ENCODE measurements at places on chromosomes 4 and X.

DNA sequence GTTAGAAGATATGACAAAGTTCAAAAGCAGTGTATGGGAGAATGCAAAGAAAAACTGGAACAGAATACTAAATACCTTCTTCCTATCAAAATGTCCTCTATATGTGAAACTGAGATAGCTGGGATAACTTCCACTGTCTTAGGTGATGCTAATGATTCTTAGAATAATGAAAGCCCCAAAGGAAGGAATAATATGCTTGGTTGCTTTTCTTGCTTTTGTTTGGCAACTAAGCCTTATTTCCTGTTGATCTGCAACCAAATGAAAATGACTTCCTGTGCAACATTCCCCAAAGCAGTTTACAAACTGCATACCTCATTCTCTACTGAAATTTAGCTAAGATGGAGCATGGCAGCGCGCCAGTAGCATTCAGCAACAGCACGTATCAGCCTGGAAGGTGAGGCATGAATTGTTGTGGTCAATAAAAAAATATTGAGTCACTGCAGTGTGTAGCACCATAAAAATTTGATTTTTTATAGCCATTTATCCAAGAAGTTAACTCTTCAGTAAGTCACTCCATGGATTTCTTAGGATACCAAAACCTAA is 18.7 kb downstream of the NDNF start:
- peaks cover 6% of the 10 kb centered on the region for H3K27me3 ChIP-seq
- no peak overlapping the region for H3K27ac ChIP-seq
- no peaks in the 10 kb centered on the region for H3K36me3 ChIP-seq
- DNase-seq: no peak
- peaks cover 3% of the 10 kb centered on the region for H3K4me1 ChIP-seq

DNA sequence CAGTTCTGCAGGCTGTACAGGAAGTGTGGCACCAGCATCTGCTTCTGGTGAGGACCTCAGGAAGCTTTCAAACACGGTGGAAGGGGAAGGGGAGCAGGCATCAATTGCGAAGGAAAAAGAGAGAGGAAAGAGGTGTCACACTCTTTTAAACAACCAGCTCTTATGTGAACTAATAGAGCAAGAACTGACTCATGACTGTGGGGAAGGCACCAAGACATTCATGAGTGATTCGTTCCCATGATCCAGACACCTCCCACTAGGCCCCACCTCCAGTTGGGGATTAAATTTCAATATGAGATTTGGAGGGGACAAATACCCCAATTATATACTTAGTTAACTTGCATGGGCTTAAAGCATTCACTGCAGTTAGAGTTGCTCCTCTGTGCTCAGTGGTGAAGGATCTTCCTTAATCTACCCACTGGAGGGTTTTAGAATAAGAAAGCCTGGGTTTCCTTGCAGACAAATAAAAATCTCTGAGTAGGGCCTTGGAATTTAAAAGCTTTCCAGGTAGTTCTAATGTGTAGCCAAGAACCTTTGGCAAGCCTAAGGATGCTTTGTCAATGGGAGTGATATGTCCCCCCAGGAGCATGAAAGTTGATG is 60.0 kb downstream of the SYNPO2 start:
- H3K27me3 ChIP-seq: peaks cover 4% of the 10 kb centered on the region
- H3K4me1 ChIP-seq: no peaks in the 10 kb centered on the region
- H3K36me3 ChIP-seq: no peaks in the 10 kb centered on the region
- no peak overlapping the region for H3K4me3 ChIP-seq

DNA sequence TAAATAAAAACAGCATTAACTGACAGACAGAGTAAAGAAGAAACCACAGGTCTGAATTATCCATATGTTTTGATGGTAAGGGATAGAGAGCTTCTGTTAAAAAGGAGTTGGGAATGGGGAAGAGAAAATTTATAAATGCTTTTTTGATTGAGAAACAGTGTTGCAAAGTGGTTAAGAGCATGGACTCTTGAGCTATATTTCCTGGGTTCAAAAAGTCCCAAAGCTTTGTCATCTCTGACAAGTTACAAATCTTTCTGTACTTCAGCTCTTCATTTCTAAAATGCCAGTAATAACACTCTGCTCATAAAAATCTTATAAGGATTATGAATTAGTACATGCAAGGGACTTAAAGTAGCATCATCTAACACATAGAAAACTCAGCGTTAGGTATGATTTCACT is 62.2 kb downstream of the N4BP2 start:
- no peak overlapping the region for H3K4me3 ChIP-seq
- peaks cover 11% of the 10 kb centered on the region for H3K36me3 ChIP-seq
- no peak for DNase-seq
- H3K27ac ChIP-seq: no peak overlapping the region
- H3K27me3 ChIP-seq: no peaks in the 10 kb centered on the region
- peaks cover 36% of the 10 kb centered on the region for H3K4me1 ChIP-seq

DNA sequence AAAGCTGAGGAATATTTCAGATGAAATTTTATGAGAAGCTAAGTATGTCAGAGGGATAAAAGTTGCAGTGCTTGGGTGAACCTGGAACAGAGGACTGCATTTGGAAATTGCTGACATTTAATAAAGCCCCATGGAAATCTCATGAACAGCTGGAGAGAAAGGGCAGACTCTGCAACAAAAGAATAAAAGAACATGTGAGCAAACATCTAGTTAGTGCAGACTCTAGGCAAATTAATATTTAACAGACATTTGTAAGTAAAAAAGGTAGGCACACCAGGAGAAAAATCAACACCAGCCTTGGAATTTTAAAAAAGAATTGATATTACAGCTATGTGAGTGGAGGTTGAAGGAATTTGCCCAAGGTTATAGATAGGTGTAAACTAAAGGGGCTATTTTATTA is 114.6 kb upstream of the PUDP start:
- H3K27me3 ChIP-seq: no peaks in the 10 kb centered on the region
- H3K27ac ChIP-seq: no peak overlapping the region
- H3K4me1 ChIP-seq: no peaks in the 10 kb centered on the region
- peaks cover 16% of the 10 kb centered on the region for H3K36me3 ChIP-seq

GRCh38 chrX:8313844-8314243 is 142.8 kb upstream of the VCX2 start:
- H3K4me1 ChIP-seq: no peaks in the 10 kb centered on the region
- H3K4me3 ChIP-seq: no peak overlapping the region

DNA sequence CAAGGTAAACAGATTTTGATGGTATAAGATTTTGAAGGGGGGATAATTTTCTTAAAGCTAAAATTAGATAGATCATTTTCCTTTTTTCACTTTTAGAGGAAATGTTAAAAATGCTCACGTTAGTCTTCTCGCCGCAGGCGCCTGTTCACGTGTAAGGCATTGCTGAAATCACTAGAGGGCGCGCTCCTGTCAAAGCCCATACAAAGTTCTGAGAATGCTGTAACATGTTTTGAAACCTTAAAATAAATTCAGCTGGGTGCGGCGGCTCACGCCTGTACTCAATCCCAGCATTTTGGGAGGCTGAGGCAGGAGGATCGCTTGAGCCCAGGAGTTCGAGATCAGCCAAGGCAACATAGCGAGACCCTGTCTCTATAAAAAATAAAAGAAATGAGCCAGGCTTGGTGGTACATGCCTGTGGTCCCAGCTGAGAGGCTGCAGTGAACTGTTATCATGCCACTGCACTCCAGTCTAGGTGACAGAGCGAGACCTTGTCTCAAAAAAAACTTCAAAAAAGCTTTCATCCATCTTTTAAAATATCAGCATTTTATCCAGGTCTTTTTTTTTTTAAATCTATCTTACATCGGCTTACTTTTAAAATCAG is 138.0 kb downstream of the RBMX2 start:
- H3K36me3 ChIP-seq: no peaks in the 10 kb centered on the region
- no peak overlapping the region for H3K27ac ChIP-seq
- no peak overlapping the region for H3K4me3 ChIP-seq
- no peaks in the 10 kb centered on the region for H3K27me3 ChIP-seq

DNA sequence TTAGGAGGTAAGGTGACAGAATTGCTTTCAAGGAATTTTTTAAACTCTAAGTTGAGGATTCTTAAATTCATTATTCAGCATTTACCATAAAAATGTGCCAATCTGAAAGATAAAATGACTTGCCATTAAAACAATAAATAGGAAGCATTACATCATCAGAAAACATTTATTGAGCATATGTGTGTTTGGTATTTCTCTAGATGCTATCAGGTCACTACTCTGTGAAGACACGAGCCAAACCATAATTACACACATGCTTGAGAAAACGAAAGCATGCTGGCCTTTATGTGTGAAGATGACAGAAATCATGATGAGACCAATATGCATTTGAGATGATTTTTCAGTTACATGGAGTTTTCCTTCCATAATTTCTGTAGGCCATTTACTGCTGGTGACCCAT is 12.3 kb upstream of the IL21 start:
- no peak for DNase-seq
- H3K4me3 ChIP-seq: no peak overlapping the region
- peaks cover 27% of the 10 kb centered on the region for H3K27me3 ChIP-seq
- H3K36me3 ChIP-seq: no peaks in the 10 kb centered on the region
- peaks cover 3% of the 10 kb centered on the region for H3K4me1 ChIP-seq

DNA sequence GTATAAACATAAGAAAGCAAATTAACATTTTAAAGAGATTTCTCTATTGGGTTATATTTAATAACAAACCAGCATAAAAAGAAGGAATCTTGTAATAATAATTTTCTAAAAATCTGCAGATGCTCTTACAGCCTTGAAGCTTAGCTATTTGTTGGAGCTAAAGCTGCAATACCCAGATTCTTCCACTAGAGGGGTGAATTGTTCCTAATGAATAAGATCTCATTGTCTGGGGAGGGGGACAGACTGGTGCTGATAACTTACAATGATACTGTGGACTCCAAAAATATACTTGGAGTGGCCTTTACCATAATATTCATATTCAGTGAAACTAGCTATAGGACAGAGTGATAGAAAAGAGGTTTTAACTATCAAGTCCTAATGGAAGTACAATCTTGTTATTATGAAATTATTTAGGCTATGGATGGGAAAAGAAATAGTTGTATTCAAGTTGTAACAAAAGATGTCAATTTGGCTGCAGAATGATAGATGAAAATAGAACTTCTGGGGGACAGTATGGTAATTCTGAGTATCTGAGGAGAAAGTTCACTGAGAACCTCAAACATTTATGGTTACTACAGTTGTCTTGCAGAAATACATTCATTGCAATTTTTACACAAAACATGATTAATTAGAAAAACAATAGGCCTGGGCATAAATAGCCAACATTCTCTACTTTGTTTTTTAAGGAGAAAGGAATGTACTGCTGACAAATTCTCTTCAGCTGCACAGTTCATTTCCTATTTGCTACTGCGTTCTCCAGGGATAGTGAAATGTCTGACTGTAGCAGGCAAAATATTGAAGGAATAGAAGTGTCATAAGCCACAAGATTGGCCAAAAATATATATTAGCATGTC is 443.3 kb downstream of the GBA3 start:
- H3K4me1 ChIP-seq: no peaks in the 10 kb centered on the region
- no peak overlapping the region for H3K27ac ChIP-seq
- no peak for DNase-seq
- H3K4me3 ChIP-seq: no peak overlapping the region
- H3K36me3 ChIP-seq: no peaks in the 10 kb centered on the region

DNA sequence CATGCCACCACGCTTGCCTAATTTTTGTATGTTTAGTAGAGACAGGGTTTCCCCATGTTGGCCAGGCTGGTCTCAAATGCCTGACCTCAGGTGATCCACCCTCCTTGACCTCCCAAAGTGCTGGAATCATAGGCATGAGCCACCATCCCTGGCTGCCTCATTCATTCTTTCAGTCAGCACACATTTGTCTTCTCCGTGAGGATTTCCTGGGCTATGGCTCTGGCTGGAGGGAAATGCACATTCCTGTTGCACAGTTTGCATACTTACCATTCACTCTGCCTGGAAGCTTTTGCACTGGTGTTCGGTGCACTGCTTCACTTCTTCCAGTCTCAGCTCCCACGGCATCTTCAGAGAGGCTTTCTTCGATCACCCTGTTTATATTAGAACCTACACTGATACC is 267.8 kb downstream of the STIM2 start:
- no peak for DNase-seq
- H3K27me3 ChIP-seq: peaks cover 3% of the 10 kb centered on the region
- no peaks in the 10 kb centered on the region for H3K36me3 ChIP-seq
- H3K4me1 ChIP-seq: no peaks in the 10 kb centered on the region

GRCh38 chrX:16946971-16947562 is 609 bp downstream of the REPS2 start:
- peak overlapping the region; percentile 76 for H3K4me3 ChIP-seq
- peak; percentile 5 for DNase-seq
- H3K4me1 ChIP-seq: peaks cover 4% of the 10 kb centered on the region
- H3K36me3 ChIP-seq: no peaks in the 10 kb centered on the region
- H3K27me3 ChIP-seq: peaks cover 13% of the 10 kb centered on the region

GRCh38 chr4:75867130-75867529 is 35.1 kb downstream of the PPEF2 start:
- no peak for DNase-seq
- no peaks in the 10 kb centered on the region for H3K36me3 ChIP-seq
- H3K4me3 ChIP-seq: no peak overlapping the region
- no peak overlapping the region for H3K27ac ChIP-seq
- no peaks in the 10 kb centered on the region for H3K27me3 ChIP-seq

DNA sequence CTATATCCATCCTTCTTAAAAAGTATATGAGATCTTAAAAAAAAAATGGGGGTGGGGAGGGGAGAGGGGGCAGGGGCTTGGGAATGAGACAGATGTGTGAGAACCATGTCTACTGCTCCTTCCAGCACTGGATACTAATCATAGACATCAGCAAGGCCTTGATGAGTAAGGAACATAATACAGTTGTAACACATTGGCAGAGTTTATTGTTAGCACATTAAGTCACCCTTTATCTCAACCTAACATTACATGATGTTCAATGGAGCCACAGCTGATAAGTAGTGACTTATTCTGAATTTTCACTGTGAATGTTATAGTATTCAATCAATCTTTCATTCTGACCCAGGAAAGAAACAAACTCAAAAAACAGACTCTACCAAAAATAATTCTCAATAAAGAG is 47.3 kb upstream of the KCNE5 start:
- no peaks in the 10 kb centered on the region for H3K4me1 ChIP-seq
- DNase-seq: no peak
- H3K4me3 ChIP-seq: no peak overlapping the region

GRCh38 chr4:8352368-8353157 is 83.0 kb downstream of the HTRA3 start:
- no peak overlapping the region for H3K4me3 ChIP-seq
- no peak overlapping the region for H3K27ac ChIP-seq
- H3K27me3 ChIP-seq: peaks cover 3% of the 10 kb centered on the region
- no peak for DNase-seq
- H3K36me3 ChIP-seq: no peaks in the 10 kb centered on the region
- no peaks in the 10 kb centered on the region for H3K4me1 ChIP-seq

GRCh38 chr4:52263607-52264006 is 212.5 kb downstream of the SPATA18 start:
- H3K4me1 ChIP-seq: no peaks in the 10 kb centered on the region
- no peak for DNase-seq
- no peaks in the 10 kb centered on the region for H3K27me3 ChIP-seq
- no peak overlapping the region for H3K4me3 ChIP-seq
- H3K36me3 ChIP-seq: no peaks in the 10 kb centered on the region

GRCh38 chrX:38937400-38937799 is 136.1 kb downstream of the MID1IP1 start:
- no peaks in the 10 kb centered on the region for H3K27me3 ChIP-seq
- no peaks in the 10 kb centered on the region for H3K4me1 ChIP-seq
- no peak overlapping the region for H3K4me3 ChIP-seq
- DNase-seq: no peak
- H3K27ac ChIP-seq: no peak overlapping the region
- H3K36me3 ChIP-seq: no peaks in the 10 kb centered on the region

Data from activated naive CD8-positive, alpha-beta T cell treated with anti-CD3 and anti-CD28 coated beads for 36 hours (primary cell).